ENCODE measurements at places on chromosomes 12 and 14.

DNA sequence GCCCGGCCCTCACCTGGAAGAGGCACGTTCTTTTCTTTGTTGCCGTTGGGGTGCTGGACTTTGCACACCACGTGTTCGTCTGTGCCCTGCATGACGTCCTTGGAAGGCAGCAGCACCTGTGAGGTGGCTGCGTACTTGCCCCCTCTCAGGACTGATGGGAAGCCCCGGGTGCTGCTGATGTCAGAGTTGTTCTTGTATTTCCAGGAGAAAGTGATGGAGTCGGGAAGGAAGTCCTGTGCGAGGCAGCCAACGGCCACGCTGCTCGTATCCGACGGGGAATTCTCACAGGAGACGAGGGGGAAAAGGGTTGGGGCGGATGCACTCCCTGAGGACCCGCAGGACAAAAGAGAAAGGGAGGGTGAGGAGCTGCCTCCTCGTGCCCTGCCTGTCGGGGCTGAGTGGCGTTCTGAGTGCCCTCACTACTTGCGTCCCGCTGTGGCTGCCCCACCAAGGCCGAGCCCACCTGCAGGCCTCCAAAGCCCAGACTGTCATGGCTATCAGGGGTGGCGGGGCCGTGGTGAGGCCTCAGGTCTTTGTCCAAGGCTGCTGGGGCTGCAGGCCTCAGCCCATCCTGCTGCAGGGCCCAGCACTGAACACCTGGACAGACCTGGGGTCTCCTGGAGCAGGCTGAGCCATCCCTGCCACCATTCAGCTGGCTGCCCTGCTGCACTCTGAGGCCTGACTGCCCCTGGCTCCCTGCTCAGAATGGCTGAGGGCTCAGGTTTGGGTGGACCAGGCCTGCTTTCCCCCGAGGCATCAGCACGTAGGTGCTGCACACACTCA lies 329.7 kb downstream of the TMEM121 start:
- DNase-seq, result no peak

GRCh38 chr12:98422359-98422758 lies 93.0 kb upstream of the TMPO start:
- DNase-seq, result no peak

GRCh38 chr12:55875704-55876467 lies 33.1 kb upstream of the MMP19 start:
- no peak for DNase-seq

GRCh38 chr14:53174918-53175317 lies 21.8 kb upstream of the DDHD1 start:
- no peak for DNase-seq

DNA sequence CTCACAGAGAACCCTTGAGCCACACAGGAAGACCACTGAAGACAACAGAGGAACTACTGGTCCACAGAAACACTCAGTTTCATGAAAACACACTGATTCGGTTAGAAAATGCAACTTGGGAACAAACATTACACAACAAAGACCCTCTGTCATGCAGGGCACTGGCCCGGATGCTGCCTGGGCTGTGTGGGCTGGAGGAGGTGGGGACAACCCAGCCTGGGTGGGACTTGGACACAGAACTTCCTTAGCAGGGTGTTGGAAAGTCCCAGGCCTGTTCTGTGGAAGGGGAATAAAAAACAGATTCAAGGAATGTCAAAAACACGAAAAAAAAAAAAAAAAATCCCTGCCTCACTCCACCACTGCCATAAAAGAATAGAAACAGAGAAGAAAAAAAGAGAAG lies 181.0 kb downstream of the MON2 start:
- DNase-seq, result no peak

GRCh38 chr12:93425736-93426411 lies 15.9 kb downstream of the UBE2N start:
- DNase-seq, result no peak

- DNase-seq, result no peak
These were observed 20.1 kb downstream of the PLEKHG7 start for GRCh38 chr12:92722897-92723296.

DNA sequence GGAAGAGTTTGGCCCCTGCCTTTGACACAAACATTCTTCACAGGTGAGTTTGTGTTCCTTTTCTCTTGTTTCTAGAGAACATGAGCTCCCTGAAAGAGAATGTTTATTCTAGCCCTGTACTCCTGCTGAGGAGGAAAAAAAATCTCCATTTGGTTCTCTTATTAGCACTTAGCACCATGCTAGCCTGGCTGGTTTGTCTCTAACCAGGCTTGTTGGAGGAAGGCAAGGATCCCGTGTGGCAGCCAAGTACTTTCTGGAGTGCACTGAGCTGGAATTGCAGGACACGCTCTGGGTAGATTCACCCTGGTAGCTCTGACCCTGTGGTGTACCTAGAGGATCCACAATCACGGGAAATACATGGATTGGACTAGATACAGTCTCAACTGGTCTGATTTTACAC lies 41.9 kb downstream of the KCNA1 start:
- no peak for DNase-seq

DNA sequence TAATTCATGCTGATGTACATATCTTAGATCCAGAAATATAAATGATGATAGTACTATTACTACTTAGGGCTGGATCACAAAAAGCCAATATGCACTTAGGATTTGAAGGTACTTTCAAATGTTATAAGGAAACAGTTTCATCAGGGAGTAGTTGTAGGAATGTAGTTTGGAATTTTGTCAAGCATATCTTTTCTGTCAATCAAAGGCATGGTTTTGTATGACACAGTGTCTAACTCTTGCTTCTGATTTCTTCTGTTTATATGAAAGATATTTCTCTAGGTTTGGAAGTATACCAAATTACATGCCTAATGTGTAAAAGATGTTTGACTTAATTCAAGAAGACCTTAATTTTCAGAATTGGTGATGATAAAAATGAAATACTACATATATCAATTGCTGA lies 135.7 kb downstream of the RAD51B start:
- DNase-seq, result no peak

DNA sequence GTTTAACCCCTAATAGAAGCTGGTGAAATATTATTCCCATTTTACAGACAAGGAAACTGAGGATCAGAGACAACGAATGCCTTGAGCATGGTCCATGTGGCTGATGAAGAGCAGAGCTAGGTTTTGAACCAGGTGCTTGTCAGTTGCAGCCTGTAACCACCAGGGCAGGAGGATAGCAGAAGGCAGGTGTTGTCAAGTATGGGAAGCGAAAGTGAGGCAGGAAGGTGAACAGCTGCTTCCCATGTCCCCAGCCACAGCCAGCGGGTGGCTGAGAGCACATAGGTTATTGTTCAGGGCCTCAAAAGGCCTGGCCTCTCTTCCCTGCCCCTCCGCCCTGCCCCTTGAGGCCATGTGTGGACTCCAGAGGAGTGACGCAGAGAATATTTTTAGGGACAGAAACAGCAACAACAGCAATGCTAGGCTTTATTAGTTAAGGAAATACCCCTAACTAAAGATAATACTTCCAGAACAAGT lies 39.6 kb downstream of the IQSEC3 start:
- DNase-seq, result no peak

- DNase-seq, result no peak
These were observed 68.0 kb upstream of the OSBPL8 start for GRCh38 chr12:76627346-76628135.

GRCh38 chr12:12461923-12462315 lies 100.7 kb downstream of the DUSP16 start:
- no peak for DNase-seq

DNA sequence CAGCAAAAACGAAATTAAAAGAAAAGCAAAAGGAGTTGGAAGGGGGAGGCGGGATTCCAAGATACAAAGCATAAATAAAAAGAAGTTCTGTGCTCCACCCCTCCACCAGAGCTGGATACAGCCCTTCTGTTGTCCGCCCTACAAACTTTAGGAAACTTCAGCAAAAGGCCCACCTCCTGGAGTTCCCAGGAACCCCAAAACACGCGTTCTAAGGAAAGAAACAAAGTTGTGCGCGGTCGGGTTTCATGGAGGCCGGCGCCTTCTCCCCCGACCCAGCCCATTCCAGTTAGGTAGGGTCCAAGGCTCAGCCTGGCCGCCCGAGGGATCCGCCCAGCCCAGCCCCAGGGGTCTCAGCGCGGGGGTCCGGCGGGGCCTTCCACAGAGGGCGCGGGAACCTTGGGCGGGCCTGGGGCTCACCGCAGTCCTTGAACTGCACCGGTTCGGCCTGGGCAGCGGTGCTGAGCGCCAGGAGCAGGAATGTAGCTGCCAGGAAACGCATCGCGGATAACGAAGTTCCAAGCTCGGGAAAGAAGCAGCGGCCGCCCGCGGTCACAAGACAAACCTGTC lies at the start of gene NPC2:
Gene NPC2, minus strand, starts transcription at position 530 of the 567 bp plus-strand sequence. Its CDS starts 31 bp downstream, at position 499.
- DNase-seq, result no peak

DNA sequence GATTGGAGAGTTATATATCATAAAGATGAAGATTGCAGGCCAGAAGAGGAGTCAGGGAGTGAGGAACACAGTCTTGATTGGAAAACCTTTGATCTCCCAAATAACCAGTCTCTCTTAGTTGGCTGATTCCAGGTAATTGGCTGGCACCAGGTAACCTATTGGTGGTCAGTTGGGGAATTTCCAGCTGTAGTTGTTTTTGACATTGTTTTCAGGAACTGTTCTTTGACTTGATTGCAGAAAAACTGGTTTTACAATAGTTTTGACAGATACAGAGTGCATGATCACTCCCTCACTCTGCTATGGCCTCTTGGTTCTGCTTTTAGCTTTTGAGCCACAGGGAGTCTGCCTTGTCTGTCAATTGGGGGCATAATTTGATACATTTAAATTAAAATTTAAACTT lies 71.6 kb downstream of the ZNF641 start:
- no peak for DNase-seq

DNA sequence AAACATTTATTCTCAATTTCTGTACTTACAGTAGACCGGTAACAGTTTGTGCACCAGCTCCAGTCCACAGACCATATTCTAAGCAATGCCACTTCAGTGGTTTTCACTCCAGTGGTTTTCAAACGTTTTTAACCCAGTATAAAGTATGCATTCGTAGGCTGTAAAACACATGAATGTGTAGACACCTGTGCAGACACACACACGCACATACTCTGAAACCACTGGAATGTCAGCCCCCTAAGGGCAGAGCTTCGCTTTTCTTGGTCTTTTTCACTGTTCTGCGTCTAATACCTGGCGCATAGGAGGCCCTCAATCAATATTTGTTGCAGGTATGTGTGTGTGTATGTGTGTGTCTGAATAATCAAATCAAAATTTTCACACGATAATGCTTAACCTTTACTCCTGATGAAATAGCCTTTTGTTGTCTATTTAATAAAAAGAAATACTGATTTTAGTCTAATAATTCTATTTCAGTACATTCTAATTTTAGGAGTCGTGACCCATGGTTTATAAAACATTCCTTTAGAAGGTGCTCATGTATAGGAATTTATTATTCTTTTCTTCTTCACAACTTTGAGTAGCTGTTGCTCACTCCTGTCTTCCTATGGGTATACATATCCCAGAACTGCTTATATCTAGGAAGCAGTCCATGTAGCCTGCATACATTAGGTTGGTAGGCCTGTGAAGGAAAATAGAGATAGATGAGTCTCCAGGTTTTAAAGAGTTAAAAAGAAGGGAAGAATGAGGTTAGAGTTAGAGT lies 73.6 kb upstream of the REP15 start:
- DNase-seq, result no peak

- no peak for DNase-seq
These were observed 17.8 kb downstream of the EEA1 start for GRCh38 chr12:92911339-92911738.

GRCh38 chr12:84218406-84218805 lies 694.2 kb downstream of the SLC6A15 start:
- DNase-seq, result no peak

DNA sequence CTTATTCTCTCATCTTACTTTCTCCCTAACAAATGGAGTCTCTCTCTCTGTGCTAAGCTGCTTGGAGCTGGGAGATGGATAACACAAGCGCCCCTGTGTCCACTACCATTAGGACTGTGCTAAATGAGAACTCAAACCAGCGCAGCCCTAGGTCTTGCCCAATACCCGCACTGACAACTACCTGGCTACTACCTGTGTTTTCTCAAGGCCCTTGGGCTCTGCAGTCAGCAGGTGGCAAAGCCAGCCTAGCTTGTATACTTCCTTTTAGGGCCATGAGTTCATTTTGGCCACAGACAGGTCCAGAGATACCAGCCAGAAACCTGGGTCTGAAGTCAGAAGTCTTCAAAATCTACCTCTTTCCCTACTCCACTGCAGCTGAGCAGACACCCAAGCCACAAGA lies 13.0 kb upstream of the SLCO1B1 start:
- DNase-seq, result no peak

All from activated T-cell treated with anti-CD3 and anti-CD28 coated beads for 48 hours (primary cell).